ENCODE measurements at places on chromosomes 11 and 22. TPM values are rescaled to one million over a fixed set of nuclear protein-coding genes. Genes with fewer than 3 reads are reported as not detected.
A peak's percentile ranks its signal among the peaks of the same experiment; 100 is the strongest.

DNA sequence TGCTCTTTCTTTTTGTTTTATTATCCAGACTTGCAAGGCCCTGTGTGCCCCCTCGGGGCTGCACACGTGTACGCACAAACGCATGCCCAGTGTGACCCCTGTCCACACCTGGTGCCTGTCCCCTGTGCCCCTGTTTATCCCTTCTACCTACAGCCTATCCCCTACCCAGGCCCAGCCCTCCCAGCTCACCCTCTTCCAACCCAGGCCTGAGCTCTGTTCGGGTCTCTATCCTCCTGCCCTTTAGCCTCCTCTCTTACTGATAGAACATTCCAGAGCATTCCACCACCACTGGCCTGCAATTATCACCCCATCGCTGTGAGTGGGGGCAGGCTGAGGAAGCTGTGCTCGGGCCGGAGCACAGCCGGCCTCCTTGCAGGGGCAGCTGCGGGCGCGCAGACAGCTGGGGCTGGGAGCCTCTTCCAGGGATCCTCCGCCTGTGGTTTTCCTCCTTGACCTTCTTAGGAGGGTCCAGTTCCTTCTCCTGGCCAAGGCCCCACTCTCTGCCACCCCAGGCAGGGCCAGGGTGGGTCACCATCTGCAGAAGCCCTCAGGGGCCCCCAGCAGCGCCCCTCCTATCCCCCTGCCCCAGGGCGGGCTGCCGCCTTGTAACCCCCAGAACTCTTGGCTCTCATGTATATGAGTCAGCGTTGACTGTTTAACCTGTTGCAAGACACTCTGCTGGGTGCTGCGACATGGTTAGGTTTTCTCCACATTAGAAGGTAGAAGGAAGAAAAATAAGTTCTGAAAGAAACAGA lies 41.8 kb upstream of the KCNQ1OT1 start:
- DNase-seq = no peak

GRCh38 chr22:40898850-40899357 lies 37.0 kb upstream of the DNAJB7 start:
- DNase-seq = peak; percentile 28

- no peak for DNase-seq
Measured at GRCh38 chr11:125564357-125564756, 4.9 kb upstream of the EI24 start.

Gene MYEOV
- 36.9 TPM for total RNA-seq

GRCh38 chr11:111063726-111064517 lies 181.6 kb upstream of the POU2AF2 start:
- DNase-seq = peak; percentile 23

All from kidney epithelial cell (primary cell).